ENCODE measurements at places on chromosomes 2 and 18. TPM values are rescaled to one million over a fixed set of nuclear protein-coding genes. Genes with fewer than 3 reads are reported as not detected.

DNA sequence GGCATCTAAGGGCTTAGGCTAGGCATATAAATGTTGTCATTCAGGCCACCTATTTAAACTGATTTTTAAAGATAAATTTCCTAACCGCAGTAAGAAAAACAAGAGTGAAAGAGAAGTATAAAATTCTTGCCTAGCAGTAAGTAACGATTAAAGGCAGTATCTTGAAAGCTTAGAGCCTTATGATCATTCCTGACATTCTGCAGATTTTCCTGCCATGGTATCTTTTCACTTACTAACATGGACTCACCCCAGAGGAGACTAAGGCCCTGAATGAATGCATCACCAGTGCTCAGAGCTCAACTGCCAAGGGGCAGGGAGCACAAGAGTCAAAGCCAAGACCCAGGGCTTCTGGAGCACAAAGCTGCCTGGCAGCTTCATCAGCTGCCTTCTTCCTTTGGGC, 133.1 kb downstream of the GCA start:
- H3K4me3 ChIP-seq, result no peak overlapping the region
- H3K27me3 ChIP-seq, result no peaks in the 10 kb centered on the region
- no peak overlapping the region for H3K27ac ChIP-seq
- no peak for DNase-seq

Gene SANBR
- 2.2 TPM for total RNA-seq

GRCh38 chr2:18883616-18884456, 294.5 kb upstream of the NT5C1B start:
- no peak overlapping the region for H3K27ac ChIP-seq
- no peaks in the 10 kb centered on the region for H3K36me3 ChIP-seq
- no peaks in the 10 kb centered on the region for H3K4me1 ChIP-seq
- DNase-seq, result no peak

GRCh38 chr2:150925611-150926010, 336.1 kb downstream of the RBM43 start:
- H3K27me3 ChIP-seq, result no peaks in the 10 kb centered on the region
- no peak for DNase-seq
- no peak overlapping the region for H3K27ac ChIP-seq
- H3K4me1 ChIP-seq, result no peaks in the 10 kb centered on the region
- no peaks in the 10 kb centered on the region for H3K36me3 ChIP-seq
- no peak overlapping the region for H3K4me3 ChIP-seq

GRCh38 chr2:191625446-191625845, 52.5 kb upstream of the NABP1 start:
- no peaks in the 10 kb centered on the region for H3K36me3 ChIP-seq
- H3K4me3 ChIP-seq, result no peak overlapping the region
- peaks cover 37% of the 10 kb centered on the region for H3K4me1 ChIP-seq
- no peak for DNase-seq
- no peaks in the 10 kb centered on the region for H3K27me3 ChIP-seq

Gene FAM237A
- not detected for total RNA-seq

DNA sequence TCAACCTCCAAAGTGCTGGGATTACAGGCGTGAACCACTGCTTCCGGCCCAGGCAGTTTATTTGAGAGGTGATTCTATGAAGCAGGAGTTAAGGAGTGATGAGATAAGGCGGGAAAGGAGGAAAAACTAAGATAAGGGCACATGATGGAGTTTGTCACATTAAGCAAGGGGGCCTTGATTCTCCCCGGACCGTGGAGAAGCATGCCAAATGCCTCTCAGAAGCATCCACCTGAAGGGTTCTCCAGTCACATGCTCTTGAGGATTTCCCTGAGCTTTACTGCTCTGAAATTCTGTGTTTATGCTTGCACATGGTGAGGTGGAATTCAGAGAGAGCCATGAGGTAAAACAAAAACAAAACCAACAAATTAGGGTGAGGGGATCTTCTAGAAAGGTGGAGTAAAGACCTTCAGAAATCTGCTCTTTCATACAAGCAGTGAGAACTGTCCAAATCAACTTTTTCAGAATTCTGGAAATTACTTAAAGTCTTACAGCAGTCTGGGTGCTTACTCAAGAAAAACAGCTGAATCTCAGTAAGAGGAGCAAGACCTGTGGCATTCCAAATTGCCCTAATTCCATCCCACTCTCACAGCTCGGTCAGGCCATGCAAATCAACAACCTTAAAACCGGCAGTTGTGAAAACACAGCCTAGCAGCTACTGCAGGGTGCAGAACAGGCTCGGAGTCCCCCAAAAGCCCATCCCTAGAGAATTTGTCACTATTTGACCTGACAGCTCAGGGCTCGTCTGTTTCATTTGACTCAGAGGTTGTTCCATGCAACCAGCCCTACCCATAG, 69.1 kb upstream of the CTLA4 start:
- no peaks in the 10 kb centered on the region for H3K4me1 ChIP-seq
- no peak for DNase-seq
- H3K4me3 ChIP-seq, result no peak overlapping the region
- peaks cover 22% of the 10 kb centered on the region for H3K27me3 ChIP-seq
- no peaks in the 10 kb centered on the region for H3K36me3 ChIP-seq

Data from activated B cell treated with CpG ODN at 0.5 μM for 24 hours (primary cell).